ENCODE measurements at places on chromosomes 2 and 18.

- no peak for DNase-seq
Measured at GRCh38 chr2:5763531-5763930, 71.3 kb downstream of the SOX11 start.

DNA sequence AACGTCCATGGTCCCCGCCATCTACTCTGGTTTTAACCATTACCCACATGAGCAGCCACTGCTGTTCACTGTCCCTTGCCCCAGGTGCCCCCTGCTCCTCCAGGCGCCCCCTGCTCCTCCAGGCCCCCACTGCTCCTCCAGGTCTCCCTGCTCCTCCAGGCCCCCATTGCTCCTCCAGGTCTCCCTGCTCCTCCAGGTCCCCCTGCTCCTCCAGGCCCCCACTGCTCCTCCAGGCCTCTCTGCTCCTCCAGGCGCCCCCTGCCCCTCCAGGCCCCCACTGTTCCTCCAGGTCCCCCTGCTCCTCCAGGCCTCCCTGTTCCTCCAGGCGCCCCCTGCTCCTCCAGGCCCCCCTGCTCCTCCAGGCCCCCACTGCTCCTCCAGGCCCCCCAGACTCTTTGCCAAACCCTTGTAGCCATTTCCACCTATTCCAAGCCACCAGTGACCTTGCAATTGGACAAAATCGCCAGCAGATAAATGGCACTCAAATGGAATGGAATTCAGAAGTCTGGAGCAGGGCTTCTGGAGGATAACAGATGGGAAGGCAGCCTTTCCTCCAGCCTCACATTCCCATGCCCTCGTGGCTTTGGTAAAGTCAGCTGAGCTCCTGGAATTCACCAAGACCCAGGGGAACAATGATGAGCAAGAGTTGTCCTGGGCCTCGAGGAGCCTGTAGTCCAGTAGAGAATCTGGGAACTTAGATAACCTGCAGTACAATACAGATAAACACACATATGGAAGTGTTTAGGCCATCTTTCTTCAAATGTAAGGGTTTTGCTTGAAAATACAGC is 13.3 kb upstream of the RPL31 start:
- no peak for DNase-seq

GRCh38 chr2:238919307-238919706 is 71.4 kb downstream of the TWIST2 start:
- no peak for DNase-seq

DNA sequence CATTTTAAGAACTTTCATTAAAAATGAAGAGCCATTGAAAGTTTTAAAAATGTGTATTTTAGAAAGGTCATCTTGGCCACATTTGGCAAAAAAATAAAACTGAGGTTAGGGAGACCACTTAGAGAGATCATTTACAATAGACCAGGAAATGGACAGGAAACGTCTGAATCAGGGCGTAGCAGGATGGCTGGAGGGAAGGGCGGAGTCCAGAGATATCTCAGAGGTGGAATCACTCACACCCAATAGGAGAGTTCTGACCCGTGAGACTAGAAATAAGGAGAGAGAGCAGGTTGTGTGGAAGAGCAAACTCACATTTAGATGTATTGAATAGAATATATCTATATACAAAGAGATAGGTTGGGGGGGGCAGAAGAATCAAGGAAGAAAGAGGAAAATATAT is 373.4 kb downstream of the METTL4 start:
- DNase-seq: no peak

DNA sequence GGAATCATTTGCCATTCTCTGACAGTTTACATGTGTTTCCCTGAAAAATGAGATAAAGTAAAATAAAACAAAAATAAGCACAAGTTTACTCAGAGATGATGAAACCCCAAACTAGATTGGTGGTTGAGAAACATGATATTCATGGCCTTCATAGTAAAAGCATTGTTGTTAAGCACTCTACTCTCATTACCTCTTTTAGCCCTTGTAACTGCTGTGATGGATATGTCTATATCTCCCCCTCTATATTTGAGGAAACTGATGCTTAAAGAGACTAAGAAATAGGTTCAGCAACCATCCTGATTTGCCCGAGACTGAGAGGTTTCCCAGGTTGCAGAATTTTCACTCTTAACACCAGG is 33.9 kb upstream of the GALNT3 start:
- no peak for DNase-seq

DNA sequence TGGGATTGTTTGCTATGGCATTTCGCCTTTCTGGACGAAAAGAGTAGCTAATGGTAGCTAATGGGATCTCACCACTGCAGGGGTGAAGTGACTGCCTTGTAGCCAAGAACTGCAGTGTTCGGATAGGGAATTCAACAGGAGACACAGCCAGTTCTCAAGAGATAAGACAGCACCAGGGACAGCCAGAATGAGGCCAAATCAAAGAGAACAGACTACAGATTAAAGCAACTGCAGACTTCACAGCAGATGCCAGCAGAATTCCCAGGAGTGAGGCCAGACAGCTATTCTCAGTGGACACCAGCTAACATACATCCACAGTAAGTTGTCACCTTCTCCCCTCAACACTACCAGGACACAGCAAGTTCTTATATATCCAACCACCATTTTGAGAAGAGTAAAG is 124.0 kb downstream of the PLA2R1 start:
- DNase-seq: no peak

- no peak for DNase-seq
Measured at GRCh38 chr2:33419581-33420200, 56.8 kb upstream of the RASGRP3 start.

GRCh38 chr2:236928380-236929037 is 157.2 kb upstream of the COPS8 start:
- DNase-seq: no peak

- no peak for DNase-seq
Measured at GRCh38 chr2:127638361-127639110, 7.4 kb upstream of the GPR17 start.

DNA sequence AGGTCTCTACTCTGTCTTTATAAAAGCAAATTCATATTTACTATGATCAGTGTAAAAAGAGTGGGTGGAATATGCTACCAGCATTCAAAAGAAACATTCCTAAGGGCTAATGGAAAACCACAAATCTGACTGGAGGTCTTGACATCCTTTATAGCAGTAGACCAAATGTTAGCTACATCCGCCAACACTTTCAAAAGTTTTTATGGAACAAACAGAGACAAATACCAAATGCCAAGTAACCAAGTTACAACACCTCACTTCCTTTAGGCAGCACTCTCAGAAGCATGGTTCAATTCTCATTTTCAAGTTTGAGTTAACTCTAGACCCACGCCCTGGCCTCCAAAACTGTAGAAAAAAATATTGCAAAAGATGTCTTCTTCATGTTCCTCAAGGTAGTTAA is 78.3 kb upstream of the SETBP1 start:
- DNase-seq: no peak

Data from stimulated activated CD4-positive, alpha-beta T cell treated with anti-CD3 and anti-CD28 coated beads, Interleukin-15, amount 100 ng/mL, for 1 hour (primary cell).